ENCODE measurements at places on chromosomes 5 and 9.

GRCh38 chr5:146919304-146919703 lies 40.7 kb upstream of the PPP2R2B start:
- DNase-seq = no peak

DNA sequence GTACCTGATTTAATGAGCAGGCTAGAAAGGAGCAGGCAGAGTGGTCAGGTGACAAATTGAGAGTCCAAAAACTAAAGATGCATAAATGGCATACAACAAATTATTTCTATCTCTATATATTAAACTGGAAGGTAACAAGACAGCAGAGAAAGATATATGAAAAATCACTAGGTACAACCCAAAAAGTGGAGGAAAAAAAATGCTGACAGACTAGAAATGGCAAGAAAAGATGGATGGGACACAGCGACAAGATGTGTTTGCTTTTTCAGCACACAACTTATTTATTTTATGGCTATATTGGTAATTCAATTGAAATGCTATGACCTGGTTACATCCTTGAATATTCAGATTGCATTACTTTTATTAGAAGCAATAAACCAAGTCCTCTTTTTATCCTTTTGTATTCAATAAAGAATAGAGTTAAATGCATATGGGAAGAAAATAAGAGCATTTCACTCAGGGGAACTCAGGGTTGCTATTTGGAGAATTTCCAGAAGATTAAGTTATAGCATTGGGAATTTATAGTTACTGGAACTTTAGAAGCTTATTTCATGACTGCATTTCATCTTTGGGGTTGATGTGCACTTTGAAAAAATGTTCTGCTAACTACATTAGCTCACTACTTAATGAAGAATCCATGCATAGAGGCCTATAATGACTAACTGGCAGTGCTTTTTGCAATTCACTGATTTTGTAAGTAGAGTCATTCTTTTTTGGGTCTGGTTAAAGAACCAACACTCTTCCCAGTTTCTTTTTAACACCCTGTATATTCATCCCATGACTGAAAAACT lies 566.6 kb upstream of the TUSC1 start:
- no peak for DNase-seq

- DNase-seq = no peak
Observed at GRCh38 chr5:115992848-115993350, 30.6 kb downstream of the LVRN start.

DNA sequence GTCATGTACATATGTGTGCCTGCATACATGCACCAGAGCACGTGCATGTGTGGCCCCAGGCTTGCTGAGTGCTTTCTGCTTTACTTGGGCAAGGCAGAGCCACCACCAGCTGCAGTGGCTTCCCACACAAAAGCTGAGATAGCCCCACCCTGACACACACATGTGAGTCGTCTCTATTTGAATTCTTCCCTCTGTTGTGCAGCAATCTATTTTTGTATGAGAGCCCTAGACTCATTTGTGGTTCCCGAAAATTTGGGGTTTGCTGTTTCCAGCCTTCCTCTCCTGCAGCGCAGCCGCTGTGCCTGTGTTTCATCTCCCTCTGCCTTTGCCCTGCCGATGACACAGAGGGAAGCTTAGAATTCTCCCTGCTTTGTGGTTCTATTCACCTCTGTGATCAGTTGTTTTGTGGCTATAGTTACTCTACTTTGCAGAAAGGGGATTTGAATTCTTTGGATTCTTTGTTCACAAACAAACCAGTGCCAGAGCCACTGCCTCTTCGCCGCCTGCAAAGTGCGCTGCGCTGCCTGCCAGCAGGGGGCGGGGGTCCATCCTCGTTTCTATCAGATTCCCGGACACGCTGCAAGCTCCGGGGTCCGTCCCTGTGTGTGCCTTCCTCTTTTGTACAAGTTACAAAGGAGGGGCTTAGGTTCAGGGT lies 95.8 kb upstream of the DAP start:
- DNase-seq = no peak

GRCh38 chr9:104027295-104027694 lies 66.8 kb upstream of the SMC2 start:
- DNase-seq = no peak

- DNase-seq = no peak
Observed at GRCh38 chr5:32673272-32673671, 37.8 kb upstream of the NPR3 start.

DNA sequence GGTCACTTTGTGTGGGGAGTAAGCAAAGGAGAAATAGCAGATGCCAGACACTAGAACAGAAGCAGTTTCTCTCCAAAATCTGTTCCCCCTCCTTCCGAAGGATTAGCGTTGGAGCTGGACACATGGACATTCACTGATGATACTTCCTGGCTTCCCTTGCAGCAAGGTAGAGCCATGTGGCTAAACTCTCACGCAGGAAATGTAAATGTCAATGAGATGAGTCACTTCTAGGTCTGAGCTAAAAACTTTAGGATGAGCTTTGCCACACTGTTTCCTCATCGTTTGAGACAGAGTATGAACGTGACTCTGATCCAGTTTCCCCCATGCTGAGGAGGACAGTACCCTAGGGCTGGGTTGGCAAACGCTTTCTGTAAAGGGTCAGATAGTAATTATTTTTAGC lies 5.1 kb downstream of the BHMT2 start:
- DNase-seq = no peak

DNA sequence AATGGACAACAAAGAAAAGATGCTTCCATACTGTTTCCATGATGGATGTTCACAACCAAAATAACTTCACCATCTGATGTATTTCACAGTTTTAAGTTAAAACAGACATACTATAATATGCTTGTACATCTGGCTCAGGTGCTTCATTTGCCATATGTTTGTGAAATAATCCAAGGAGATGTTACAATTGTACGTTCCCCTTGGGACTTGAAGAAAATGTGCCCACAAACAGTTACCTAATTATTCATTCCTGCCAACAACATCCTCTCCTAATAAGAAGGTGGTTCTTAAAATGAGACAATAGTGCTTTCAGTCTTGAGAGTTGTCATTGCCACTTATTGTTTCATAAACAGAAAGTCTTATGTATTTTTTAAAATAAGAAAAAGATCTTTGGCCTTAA lies 33.1 kb upstream of the SMARCA2 start:
- DNase-seq = no peak

DNA sequence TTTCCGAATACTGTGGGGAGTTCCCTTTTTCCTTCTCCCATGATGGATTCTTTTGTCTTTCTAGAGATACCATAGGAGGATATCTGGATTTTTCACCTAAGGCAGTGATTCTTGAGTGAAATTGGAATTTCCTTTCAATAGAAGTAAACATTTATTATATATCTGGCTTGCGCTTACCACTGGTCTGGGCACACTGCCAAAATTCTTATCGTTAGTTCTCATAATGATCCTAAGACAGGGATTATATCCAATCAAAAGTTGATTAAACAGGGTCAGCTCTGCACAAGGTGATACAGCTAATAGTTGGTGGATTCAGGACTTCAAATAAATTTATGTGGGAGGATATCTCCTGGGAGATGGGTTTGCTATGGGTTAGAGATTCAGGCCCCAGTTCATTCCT lies 9.6 kb downstream of the TLE4 start:
- peak; percentile 42 for DNase-seq

All from colonic mucosa (tissue), 4 donors.